Activated CD4-positive, alpha-beta T cell treated with anti-CD3 and anti-CD28 coated beads for 24 hours (primary cell): ENCODE measurements at places on chromosomes 2 and 18.

GRCh38 chr18:27848336-27848735, 328.6 kb downstream of the CDH2 start:
- DNase-seq, result no peak

DNA sequence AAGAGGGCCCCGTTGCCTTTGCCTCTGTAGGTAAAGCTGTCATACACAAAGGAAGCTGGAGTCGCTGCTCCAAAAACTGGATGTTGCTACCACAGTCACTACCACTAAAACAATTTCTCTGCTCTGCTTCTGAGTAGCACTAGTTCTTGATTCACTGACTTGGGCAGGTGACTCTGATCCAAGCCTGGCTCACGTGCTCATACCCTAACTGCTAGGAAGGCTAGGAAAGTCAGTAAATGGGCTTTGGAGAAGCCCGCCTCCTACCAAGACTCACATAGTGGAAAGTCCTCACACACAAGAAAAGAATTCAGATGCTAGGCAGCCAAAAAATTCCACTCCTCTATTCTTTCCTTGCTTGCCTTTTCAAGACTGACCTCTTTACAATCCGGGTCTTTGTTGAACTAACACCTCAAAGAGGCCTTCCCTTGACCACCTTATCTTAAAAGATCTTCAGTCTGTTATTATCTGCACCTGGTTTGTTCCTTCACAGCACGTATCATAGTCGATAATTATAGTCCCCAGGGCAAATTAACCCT, 11.4 kb upstream of the DYNC1I2 start:
- no peak for DNase-seq

DNA sequence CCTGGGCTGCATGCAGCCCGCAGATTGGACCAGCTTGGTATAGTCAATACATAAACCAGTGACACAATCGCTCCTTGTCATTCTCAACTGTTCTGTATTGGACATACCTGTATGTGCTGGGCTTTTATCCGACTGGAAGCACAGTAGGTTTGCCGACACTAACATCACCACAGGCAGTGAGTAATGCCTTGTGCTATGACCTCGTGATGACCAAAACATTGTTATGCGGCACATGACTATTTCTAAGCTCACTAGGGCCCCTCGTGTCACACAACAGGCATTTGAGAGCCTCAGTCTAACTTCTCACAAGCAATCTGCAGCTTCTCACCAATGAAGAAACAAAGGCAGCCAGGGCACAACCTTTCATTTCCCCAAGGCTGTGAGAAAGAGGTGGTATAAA, 320.8 kb downstream of the AFF3 start:
- no peak for DNase-seq

DNA sequence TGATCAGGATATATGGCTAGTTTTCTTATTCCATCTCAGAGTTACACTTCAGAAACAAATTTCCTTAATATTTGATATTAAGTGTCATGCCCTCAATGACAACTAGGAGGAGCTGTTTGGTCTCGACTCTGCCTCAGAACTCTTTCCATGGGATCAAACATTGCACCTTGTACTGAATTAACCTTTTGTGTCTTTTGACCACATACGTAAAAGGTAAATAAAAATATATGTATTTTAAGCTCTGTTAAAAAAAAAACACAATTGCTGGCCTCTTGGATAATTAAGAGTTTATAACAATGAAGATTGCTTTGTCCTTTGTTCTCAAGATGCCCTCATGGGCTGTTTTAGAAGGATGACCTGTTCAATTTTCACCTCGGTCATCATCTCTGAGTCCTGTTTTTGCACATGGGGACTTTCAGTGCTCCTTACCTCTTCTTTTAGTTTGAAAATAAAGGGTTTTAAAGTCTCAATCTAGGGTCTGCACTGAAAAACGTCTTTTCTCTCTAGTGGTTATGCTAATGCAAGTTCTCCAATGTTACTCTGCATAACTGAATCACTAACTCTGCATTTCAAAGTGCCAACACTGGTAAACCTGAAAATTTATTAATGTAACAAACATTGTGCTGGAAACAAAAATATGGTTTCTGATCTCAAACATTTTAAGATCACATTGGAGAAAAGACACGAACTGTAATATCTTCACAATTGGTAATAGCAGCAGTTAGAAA, 18.8 kb upstream of the FN1 start:
- DNase-seq, result no peak

DNA sequence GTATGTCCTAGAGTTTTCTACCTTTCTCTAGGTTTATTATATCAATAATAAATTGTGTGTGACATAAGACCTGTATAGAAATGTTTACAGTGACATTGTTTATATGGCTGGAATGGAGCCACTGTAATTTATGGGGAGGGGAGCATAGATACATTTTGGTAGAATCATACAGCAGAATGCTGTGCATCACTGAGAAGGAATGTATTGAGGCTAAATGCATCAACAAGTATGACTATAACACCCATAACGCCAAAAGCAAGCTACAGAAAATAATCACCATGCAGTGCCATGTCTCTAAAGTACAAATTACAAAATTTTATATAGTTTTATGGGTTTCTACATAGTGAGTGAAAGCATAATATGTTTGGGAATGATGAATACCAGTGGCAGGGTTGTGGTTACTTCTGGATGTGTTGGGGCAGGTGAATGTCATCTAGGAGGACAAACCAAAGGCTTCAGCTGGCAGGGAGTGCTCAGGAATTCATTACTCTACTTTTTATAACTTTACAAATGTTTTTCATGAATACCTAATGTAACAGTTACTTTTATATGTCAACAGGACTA, 226.0 kb upstream of the NETO1 start:
- DNase-seq, result no peak

DNA sequence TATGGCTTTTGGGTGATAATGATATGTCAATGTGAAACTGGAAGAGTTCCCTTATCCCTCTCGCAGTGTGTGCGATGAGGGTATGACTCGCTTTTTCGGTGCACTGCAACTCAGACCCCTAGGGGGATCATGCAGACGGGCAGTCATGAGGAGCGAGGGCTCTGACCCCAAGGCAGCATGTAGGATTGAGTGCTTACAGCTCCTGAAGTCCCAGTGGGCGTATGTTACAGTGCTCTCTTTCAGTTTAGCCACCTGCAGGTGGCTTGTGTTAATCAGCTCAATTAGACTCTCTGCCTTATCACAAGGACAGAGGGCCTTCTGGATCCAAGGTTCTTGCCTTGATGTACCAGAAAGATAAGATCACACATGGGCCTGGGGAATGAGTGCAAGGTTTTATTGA, 1269.9 kb upstream of the GYPC start:
- no peak for DNase-seq

DNA sequence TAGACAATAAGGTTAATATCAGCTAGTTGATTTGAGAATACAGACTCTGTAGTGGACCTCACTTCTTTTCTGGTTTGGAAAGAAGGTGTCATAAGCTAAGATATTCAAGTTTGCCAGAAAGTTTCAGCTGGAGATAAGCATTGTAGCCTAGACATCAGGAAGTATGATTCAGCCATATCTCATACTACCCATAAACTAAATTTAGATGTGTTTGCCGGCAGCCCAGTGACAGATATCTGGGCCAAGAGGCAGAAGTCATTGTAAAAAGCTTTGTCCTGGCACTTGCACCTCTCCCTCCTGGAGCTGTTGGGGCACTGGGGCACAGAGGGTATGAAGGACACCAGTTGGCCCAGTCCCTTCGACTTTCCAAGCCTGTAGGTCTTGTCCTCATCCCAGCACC, 128.0 kb downstream of the EPHA4 start:
- DNase-seq, result no peak

DNA sequence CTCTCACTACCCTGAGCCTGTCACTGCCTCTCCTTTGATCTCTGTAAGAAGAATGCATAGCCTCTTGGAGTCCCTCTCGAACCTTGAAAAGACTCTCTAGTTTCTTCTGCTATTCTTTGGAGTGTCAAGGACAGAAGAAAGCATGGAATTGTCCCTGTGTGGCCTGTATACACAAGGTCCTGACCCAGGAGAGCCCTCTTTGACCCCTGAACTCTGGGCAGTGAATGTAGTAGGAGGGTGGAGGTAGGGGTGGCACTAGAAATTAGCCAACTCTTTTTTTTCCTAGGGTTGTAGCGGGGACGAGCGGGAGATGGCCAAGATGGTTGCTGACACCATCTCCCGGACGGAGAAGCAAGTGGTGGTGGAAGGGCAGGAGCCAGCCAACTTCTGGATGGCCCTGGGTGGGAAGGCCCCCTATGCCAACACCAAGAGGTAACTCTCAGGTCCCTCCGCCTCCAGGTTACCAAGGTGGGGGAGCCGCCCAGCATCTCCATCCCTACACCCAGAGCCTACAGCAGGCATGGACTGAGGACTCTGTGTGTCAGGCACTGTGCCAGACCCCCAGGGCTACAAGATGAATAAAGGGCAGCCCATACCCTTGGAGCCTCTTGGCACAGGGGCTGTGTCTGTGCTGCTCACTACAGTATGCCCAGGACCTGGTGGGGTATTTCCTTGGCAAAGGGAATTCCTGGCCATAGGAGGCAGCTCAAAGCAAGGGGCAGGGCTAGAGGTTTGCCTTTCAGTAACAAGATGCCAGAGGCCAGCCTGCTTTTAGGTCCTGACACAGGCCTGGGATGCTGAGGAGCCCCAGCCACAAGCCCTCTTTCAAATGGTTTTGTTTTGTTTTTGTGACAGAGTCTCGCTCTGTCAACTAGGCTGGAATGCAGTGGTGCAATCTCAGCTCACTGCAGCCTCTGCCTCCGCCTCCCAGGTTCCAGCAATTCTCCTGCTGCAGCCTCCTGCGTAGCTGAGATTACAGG, 16.4 kb downstream of the VIL1 start:
- DNase-seq, result no peak

DNA sequence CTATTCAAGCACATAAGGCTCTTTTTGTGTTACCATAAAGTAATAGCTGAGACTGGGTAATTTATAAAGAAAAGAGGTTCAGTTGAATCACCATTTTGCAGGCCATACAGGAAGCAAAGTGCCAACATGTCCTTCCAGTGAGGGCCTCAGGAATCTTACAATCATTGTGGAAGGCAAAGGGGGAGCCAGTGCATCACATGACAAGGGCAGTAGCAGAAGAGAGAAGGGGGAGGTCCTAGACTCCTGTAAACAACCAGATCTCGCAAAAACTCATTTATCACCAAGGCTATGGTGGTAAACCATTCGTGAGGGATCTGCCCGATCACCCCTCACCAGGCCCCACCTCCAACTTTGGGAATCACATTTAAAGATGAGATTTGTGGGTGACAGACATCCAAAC, 16.7 kb downstream of the DSG4 start:
- no peak for DNase-seq

DNA sequence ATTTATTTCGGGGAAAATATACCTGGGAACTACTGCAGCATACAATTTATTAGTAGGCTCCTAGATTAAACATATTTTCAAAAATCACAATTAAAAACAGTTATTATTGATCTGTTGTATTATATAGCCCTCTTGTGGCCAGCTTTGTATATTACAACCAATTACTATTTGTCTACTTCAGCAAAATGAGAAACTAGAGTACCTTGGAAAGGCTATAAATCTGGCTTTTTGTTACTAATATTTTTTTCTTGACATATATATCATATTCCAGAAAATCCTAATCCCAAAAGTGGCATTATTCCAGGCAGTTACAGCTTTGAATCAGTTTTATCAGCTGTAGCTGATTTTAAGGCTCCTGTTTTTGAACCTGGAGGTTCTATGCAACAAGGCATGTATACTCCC, 101.2 kb downstream of the UBR3 start:
- DNase-seq, result peak; percentile 1

- no peak for DNase-seq
Measured at GRCh38 chr2:144686518-144687215, 166.7 kb upstream of the ZEB2 start.

DNA sequence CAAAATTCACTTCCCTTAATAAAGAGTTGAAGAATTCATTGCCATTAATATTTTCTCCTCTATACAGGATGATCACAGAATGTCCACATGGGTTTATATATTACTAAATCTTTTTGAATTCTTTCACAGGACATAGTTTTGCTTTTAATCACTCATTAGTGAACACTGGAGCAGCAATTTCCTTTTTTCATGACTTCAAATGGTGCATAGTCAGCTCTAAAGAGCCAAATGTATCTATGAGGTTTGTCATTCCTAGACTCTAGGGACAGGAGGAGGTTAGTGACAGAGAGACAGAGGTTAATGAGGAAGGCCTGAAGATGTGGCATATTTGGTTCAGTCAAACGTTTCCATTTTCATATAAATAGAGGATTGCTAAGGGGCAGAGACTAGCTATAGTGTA, 111.8 kb downstream of the FSHR start:
- no peak for DNase-seq

GRCh38 chr2:220129391-220129790, 502.0 kb downstream of the SLC4A3 start:
- DNase-seq, result no peak

DNA sequence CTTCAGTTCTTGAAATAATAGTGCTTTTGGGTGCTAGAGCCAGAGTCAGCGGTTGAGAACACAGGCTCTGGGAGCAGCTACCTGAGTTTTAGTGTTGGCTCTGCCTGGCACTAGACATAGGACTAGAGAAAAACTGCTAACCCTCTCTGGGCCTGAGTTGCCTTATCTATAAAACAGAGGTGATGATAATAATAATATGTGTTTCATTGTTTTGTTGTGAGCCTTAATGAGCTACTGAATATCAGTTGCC, 391.7 kb downstream of the PTPRM start:
- no peak for DNase-seq

DNA sequence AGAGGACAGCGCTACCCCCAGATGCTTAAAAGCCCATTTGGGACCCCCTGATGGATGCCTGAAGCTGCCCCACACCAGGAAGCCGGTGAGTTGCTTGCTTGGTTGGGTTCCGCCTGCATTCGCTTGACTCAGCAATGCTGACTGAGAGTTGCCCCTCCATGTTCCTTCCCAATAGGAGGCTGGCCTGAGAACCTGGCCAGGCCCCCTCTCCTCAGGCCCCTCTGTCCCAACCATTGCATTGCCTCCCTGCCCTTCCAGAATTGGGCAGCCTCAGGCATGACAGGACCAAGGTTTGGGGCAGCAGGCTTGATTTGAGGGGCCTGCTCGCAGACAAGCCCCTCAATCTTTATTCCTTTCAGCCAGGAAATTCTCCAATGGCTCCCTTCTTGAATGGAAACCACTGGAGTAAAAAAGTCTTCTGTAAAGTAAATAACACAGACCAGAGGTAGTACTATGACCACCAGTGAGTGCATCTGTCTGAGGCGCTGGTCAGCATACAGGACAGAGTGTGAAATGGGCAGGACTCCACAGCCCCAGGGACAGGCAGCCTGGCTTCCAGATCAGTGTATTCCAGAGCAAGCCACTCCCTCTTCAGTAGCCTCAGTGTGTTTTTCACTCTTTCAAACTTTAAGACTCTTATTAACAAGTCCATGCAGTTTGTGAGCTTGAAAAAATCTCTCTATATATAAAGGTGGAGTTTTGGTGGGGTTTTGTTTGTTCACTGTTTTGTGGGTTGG, 104.7 kb downstream of the C1QL2 start:
- DNase-seq, result no peak
